Stimulated activated CD8-positive, alpha-beta memory T cell treated with anti-CD3 and anti-CD28 coated beads, Interleukin-15, amount 100 ng/mL, for 4 hours (primary cell): ENCODE measurements at places on chromosomes 3 and 15.

DNA sequence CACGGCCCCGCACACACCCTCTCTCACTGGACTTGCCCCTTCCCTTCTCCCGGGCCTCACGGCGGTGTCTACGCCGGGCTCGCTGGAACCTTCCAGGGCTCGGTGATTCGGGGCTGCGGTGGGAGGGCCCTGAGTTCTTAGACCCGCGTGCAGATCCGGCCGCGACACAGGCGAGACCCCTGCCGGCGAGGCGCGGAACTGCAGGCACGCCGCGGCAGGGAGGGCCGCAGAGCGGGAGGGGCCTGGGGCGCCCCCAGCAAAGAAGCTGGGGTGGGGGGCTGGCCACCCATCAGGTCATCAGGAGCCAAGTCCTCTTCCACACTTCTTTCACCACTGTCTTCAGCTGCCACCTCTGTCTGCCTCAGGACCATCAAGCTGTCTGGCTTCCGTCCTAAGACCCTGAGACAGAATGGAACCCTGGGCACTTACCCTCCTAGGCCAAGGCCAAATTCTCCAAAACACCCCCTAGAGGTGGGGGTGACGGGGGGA, 164.5 kb downstream of the XXYLT1 start:
- DNase-seq: peak; percentile 11

GRCh38 chr3:125203731-125204130, 8.8 kb downstream of the SLC12A8 start:
- DNase-seq: no peak

GRCh38 chr3:152902141-152902669, 67.3 kb downstream of the P2RY1 start:
- DNase-seq: no peak

- DNase-seq: no peak
Observed at GRCh38 chr3:115947325-115947724, 324.0 kb downstream of the GAP43 start.

- no peak for DNase-seq
Observed at GRCh38 chr3:158849757-158850156, 47.9 kb downstream of the MFSD1 start.

GRCh38 chr3:105166893-105167292, 199.8 kb upstream of the ALCAM start:
- DNase-seq: no peak

GRCh38 chr3:186844908-186845307, 2.4 kb downstream of the ADIPOQ start:
- DNase-seq: no peak

GRCh38 chr3:145698250-145698649, 462.7 kb downstream of the PLOD2 start:
- no peak for DNase-seq

GRCh38 chr3:153652076-153652475, 469.1 kb upstream of the ARHGEF26 start:
- DNase-seq: no peak

DNA sequence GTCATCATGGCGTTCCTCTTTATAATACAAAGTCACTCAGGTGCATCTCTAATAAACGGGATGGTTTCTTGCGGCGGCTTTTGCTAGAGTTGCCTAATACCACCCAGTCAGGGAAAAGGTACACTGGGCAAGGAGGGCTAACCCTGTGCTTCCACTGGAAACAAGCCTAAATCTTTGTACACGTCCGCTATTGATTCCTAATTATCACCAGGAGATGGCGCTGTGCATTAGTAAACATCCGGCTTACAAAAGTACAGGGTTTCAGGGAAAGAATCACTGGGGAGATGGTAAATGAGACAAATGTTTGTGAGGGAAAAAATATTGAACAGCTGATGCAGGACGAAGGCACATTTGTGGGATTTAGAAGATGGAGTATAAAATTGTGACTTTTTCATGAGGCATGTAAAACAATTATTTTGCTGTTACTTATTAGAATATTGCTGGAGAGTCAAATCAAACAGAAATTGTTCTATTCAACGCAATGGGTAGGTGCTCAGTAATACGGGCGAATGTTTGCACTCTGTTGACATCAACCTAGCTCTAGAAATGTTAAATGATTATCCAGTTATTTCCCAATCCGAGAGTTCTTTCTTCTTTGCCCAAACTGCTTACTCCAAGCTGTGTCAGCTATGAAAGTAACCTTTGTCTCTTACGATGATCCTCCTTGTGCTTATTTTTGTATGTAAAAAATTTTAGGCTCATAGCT, 50.6 kb downstream of the GMNC start:
- DNase-seq: no peak

GRCh38 chr3:185797993-185798830, 26.6 kb downstream of the IGF2BP2 start:
- no peak for DNase-seq

- DNase-seq: no peak
Observed at GRCh38 chr3:155944081-155944480, 73.6 kb downstream of the GMPS start.

- no peak for DNase-seq
Observed at GRCh38 chr3:14949126-14949525, 1.7 kb downstream of the NR2C2 start.

DNA sequence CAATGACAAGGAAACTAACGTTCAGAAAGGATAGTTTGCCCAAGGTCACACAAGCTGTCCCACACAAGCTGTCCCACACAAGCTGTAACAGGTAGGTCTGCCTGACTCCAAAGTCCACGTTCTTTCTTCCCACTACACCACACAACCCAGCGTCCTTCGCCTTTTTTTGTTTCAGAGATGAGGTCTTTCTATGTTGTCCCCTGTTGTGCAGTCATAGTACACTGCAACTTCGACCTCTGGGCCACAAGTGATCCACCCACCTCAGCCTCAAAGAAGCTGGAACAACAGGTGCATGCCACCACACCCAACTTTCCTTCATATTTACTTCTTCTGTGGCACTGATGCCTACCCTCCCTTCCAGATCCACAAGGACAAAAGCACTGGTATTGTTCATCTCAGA, 21.4 kb downstream of the MB21D2 start:
- no peak for DNase-seq

DNA sequence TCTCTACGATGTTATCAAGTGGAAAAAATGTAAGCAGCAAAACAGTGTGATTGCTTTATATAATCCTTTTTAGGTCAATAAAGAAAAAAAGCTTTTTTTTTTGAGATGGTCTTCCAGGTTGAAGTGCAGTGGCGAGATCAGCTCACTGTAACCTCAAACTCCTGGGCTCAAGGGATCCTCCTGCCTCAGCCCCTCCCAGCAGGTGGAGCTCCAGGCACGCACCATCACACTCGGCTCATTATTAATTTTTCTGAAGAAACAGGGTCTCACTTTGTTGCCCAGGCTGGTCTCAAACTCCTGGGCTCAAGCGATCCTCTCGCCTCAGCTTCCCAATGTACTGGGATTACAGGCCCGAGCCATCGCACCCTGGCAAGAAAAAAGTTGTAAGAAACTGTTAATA, 17.3 kb downstream of the RNF168 start:
- DNase-seq: no peak

DNA sequence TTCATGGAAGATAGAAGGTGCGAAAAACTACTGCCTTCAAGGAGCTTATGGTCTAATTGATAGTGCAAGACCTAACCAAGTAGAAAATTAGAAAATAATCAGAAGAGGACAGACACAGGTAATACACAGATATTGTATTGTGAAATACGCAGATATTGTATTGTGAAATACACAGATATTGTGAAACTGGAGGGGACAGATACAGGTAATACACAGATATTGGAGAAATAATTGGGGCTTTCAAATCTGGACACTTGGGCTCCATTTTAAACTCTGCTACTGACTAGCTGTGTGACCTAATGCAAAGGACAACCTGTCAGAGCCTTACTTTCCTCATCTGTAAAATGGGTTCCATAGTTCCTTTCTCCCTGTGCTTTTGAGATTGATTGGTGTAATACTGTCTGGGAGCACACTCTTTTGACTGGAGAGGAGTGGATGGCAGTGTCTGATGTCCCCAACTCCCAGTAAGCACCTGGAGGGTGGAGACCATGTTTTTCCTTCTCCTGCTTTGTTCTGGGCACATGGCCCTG, 272.8 kb downstream of the TLE3 start:
- DNase-seq: no peak

- no peak for DNase-seq
Observed at GRCh38 chr15:78730955-78731354, 80.3 kb downstream of the ADAMTS7 start.

- no peak for DNase-seq
Observed at GRCh38 chr3:4494895-4495264, 1.7 kb downstream of the ITPR1 start.

GRCh38 chr3:177646749-177647148, 449.5 kb upstream of the TBL1XR1 start:
- DNase-seq: no peak

GRCh38 chr15:61476741-61477140, 247.6 kb upstream of the RORA start:
- DNase-seq: no peak

DNA sequence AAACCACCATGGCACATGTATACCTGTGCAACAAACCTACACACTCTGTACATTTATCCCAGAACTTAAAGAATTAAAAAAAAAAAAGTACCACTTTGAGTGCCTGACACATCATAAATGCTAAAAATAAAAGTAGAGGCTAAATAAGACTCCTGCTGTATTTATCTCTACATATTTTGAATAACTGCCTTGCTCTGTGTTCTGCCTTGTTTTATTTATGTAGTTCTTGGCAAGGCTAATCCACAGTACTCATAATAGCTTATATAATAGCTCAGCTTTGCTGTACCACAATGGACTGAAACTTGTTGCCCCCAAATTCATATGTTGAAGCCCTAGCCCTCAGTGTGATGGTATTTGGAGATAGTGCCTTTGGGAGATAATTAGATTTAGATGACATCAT, 95.4 kb upstream of the ADAMTS9 start:
- DNase-seq: no peak

- DNase-seq: no peak
Observed at GRCh38 chr15:48914717-48915116, 36.8 kb downstream of the EID1 start.

DNA sequence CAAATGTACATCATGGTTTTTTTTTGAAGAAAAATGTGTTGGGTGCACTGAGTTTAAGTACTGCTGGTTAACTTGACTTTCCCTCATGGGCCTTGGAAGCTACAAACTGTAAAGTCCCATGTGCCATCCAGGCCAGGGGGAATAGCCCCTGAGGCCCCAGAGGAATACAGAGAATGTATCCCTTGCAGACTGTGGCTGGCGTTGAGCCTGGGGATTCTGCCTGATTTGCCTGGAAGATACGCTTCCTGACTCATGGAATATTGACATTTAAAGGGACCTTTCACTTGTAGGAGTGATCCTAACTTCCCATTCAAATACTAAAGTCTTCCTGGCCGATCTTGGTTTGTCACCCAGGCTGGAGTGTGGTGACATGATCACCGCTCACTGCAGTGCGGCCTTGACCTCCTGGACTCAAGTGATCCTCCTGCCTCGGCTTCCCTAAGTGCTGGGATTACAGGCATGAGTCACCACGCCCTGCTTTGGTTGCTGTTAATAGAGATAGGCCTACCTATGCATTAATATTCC, 42.0 kb downstream of the ADAMTSL3 start:
- DNase-seq: no peak

DNA sequence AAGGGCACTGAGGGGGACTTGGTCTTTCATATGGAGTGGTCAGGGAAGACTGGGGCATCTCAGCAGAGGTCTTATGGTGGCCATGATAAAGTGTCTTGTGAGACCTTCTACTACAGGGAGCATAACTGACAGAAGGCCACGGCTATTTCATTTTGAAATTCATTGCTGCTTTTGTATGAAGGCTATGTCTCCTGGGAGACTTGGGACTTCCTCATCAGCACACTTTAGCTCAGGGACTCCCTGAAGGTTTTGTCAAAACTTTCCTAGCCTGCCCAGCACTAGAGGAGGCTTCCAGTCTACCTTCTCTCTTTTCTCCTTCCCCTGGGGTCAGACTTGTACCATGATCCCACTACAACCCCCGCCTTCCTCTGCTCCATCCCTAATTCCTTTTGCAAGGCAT, 77.2 kb upstream of the RASGRF1 start:
- DNase-seq: no peak

GRCh38 chr15:88266170-88266569, 9.6 kb upstream of the NTRK3 start:
- DNase-seq: no peak

DNA sequence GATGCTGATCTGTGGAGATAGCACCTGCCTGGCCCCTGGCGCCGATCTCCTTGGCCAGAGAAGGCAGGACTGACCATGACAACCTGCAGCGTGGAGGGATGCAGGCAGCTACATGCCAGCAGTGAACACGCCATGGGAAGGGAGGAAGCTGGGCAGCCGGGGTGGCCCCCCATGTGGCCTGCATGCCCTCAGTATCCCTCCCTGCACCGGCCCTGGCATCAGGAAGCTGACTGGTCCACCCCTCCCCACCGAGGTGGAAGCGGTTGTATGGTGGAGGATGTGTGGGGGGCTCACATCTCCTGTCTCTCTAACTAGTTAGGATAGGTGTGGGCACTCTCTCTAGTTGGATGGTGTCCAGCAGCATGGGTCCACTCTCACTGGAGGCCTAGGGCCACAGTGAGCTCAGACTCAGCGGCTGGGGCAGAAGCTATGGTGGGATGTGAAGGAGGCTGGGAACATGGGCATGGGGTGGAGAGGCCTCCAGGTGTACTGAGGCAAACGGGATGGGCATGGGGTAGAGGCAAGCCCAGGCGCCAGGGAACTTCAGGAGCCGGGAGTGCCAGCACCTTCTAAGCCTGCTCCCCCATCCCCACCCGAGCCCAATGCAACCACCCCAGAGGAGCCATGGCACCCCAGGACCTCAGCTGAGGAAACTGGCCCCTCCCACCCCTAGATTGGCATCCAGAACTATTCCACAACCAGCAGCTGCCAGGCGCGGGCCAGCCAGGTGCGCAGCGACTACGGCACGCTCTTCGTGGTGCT, 1.8 kb upstream of the ABTB1 start:
- no peak for DNase-seq

DNA sequence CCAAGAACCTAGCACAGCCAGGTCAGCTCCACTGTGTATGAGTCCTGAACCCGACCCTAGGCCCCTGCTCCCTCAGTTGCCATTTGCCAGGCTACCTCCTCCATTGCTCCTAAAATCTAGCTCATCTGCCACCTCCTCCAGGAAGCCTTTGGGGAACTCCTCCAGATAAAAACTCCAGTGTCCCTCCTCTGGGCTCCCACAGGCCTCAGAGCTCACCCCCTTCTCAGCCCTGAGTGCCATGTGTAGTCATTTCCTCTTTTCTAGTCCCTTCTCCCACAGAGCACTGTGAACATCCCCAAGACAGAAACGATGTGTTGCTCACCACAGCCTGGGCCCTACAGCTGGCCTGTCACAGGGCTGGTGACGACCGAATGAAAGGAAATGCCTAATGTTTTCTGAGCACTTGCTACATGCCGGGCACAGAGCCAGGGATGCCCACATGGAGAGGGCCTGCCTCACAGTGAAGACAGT, 61.0 kb downstream of the IQSEC1 start:
- no peak for DNase-seq
